AG04449 (cell line): ENCODE measurements at places on chromosomes 2 and 18.

DNA sequence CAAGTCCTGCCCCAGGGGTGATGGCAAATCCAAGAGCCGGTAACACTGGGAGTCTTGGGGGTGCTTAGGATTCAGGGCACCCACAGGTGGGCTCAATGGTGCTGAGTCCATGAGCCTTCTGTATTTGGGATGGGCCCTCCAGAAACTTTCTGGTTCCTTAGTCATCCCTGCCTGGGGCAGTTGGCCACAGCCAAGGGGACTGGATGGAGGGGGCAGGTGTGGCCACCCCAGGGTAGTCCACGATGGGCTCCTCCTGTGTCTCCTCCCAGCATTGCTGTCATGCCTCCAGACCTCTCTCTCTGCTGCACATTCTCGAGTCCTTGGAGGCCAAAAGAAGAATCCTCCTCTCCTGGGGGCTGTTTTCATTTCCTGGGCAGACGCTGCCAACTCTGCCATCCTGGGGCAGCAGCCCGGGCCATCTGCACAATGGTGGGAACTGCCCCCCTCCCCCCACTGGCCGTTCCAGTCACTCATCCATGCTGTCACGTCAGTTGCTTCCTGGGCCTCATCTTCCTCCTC is 158.0 kb upstream of the TWIST2 start:
- DNase-seq = no peak

- no peak for DNase-seq
These were observed 135.5 kb downstream of the IRS1 start for GRCh38 chr2:226664140-226664539.

DNA sequence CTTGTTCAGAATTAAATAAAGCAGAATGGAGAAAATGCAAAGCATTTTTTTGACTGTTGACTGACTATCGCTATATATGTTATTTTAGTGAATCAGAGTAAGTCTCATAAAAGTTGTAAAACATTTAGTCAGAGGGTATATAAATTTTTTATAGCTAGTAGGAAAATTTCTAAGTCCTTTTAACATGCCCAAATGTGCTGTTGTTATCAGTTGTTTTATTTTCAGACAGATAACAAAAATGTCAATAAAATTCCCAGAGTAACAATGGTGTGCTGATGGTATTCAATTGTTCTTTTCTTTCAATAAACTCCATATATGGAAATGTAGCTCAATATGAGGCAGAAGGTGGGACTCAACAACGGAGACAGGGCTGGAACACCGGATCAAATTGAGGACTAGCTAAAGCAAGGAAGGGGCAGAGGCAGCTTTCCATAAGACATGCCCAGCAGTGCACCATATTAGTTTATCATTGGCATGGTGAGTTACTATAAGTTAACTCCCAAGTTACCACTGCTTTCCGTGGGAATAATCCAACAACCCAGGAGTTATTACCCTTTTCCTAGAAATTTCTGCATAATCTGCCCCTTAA is 26.6 kb downstream of the GULP1 start:
- no peak for DNase-seq

- DNase-seq = no peak
These were observed 783 bp upstream of the TXNL4A start for GRCh38 chr18:79989195-79989497.

GRCh38 chr18:46071653-46072375 is at the start of gene PSTPIP2:
PSTPIP2 (minus strand) TSS chr18:46072260; CDS start chr18:46072188, 72 bp downstream.
- DNase-seq = no peak

DNA sequence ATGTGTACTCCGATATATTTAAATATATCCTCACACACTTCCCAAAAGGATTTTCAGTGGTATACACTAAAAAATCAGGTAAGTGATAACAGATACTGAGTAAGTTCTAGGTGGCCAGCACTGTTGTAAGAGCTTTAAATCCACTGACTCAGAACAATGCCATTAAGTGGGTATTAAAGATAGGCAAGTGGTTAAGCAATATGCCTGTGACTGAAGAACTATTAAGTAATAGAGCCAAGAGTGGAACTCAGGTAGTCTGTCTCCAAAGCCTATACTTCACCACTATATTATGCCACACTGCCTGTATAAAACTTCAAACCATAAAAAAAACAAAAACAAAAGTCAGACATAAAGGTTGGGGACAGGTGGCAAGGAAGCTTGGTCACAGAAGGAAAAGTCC is 37.2 kb downstream of the THUMPD2 start:
- no peak for DNase-seq

DNA sequence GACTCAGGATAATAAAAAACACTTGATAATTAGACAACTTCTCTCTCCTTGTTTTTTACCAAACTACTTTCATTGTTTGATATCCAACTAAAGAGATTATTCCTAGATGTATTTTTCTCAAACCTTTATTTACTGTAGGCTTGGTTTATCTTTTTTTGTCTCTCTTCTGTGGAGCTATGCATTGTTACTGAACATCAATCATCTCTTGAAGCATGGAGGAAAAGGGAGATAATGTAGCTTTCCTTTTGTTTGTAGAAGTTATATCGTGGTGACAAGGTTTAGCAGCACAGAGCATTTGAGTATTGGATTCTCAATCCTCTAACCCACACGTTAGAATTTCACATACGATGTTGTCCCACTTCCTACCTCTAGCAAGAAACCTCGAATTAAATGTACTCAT is 41.7 kb downstream of the SMCHD1 start:
- no peak for DNase-seq

DNA sequence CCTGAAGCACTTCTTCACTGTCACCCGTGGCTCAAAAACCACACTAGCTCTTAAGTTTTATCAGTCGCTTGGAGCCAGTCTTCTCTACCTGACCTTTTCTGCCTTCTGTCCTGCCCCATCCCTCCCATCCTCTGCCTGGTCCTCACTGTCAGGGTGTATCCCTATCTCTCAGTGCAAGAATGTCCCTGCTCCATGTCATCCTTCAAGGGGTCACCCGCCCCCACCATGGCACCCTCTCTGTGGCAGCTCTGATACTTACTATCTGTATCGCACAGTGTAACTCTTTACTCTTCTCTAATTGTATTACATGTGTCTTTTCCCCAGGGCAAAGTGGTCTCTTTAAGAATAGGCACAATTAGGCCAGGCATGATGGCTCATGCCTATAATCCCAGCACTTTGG is 4.4 kb downstream of the VAMP5 start:
- DNase-seq = no peak
